GM18507 (cell line): ENCODE measurements at places on chromosomes 5 and 9.

DNA sequence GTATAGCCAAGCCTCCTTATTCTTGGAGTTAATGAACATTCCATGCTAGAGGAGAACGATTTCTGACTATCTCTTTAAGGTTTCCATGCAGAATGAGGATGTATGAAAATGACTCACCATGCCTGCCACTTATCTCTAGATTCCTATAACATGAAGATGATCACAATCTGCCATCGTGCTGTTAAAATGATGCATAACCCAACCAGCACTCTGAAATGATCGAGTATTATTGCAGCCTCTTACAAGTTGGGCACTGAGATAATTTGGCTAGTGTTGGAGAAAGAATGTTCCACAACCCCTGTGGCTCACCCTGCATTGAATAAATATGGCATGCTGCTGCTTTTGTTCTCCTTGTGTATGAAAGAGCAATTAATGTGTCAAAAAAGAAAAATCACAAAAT lies 1143.6 kb upstream of the WWC1 start:
- DNase-seq = no peak

DNA sequence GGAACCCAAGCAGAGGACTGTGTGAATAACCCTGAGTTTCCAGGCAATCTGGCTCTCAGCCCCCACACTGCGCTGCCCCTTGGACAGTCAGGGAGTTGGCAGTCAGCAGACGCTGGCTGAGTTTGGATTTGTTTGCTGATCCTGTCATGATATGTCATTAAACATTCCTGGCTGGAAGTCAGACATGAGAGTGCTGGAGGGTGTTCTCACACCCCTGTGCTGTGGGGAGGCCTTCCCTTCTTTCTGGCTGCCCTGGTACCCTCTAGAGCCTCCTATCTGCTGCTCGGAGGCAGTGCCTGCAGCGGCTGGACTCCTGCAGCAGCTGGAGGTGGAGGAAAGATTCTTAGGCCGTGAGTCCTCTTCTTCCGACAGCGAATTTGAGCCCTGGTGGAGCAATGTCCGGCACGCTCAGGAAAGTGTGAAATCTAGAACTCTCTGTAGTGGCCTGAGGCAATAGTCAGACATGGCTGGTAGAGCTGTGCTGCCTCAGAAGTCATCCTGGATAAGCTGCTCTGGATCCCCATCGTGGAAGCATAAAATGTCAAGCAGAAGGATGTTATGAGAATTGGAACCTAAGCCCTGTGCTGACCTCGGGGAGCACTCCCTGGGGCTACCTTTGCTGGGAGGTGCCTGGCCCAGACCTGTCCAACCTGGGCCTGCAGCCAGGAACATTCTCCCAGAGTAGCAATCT lies 72.0 kb downstream of the PDE8B start:
- DNase-seq = no peak

DNA sequence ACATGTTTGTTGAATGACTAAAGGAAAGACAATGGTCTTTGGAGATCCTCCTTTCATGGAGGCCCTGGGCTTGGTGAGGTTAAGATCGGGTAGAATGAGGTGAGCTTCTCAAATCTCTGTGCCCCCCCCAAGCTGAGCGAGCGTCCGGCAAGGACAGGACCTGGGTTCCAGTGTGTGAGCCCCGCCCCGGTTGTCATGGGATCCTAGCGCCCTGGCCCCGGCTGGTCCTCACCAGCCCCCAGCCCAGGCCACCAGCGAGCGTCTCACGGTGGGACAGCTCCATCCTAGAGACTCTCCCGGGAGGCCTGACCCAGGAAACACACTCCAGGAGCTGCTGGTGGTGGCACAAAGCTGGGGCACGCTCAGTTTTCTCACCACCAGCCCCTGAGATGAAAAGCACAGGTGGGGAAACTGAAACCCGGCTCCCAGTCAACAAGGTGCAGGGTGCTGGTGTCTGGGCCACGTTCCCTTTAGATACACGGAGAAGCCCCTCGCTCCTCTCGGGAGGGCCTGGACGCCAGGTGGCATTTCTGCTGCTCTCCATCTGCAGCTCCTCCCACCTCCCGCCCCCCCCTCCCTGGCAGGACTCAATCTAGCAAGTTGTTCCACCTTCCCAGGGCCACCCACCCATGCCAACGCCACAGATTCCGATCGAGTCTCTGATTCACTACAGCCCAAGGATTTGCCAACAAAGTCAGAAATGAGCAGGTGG lies 131.3 kb upstream of the PPP1R26 start:
- DNase-seq = no peak

DNA sequence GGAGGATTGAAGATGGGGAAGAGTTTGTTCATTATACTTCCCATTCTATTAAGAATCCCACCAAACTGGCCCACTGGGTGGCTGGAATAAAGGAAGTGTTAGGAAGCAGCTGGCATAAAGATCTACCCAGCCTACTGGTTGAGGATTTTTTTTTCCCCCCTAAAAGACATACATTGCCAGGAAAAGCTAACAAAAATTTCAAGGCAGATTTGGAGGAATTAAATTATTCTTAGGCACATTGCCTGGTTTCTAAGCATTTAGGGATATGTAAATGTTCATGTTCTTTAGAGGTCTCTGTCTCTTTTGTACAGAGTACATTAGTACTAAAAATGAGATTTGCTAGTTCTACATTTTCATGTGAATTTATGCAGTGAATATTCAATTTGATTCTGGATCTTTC lies 8.3 kb downstream of the PIK3R1 start:
- no peak for DNase-seq

- DNase-seq = no peak
Measured at GRCh38 chr5:10874541-10874940, 113.5 kb upstream of the DAP start.

DNA sequence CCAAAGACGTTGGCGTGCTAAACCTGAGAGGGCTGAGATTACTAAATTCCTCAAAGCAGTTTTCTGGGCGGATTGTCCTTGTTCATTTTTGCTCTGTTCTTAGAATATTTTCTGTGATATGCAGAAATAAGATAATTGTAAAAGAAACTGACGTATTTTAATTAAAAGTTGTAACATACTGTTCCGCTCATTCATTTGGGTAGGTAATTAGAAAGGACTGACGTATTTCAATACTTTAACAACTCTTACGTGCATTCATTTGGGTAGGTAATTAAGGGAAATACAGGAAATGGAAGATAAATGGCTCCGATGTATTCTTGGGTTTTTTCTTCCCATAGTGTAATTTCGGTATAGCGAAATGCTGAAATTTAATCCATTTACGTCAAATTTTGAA lies 1.1 kb downstream of the OSTF1 start:
- no peak for DNase-seq

GRCh38 chr5:57493034-57493433 lies 10.4 kb upstream of the ACTBL2 start:
- DNase-seq = no peak

DNA sequence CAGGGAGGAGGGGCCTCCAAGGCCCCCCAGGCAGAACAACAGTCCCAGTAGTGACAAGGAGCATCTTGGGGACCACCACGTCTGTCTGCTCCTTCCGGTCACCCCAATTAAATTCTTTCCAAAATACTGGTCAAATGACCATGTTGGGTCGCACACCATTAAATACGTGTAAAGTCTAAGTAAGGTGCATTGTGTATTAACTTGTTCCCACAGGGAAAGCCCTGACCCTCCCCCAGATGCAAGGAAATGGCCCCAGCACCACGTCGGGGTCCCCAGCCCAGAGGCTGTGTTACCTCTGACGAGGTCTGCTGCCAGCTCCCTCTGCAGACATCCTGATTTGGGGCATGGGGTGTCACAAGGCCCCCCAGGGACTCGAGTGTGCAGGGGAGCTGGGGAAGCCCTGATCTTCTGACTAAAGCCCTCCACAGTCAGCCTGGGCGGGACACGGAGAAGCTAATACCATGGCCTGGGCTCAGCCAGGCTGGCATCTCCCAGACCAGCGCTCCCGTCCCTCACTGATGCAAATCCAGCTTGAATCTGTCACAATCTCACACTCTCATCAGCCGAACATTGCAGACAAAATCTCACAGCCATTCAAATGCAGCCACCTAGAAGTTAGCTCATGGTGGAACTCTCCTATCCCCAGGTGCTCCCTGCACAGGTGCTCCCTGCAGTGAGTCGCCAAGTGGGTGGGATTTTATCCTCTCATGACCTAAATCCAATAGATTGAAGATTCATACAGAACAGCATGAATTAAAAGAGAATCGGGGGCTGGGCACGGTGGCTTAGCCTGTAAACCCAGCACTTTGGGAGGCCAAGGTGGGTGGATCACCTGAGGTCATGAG lies 13.6 kb downstream of the TERT start:
- DNase-seq = no peak

DNA sequence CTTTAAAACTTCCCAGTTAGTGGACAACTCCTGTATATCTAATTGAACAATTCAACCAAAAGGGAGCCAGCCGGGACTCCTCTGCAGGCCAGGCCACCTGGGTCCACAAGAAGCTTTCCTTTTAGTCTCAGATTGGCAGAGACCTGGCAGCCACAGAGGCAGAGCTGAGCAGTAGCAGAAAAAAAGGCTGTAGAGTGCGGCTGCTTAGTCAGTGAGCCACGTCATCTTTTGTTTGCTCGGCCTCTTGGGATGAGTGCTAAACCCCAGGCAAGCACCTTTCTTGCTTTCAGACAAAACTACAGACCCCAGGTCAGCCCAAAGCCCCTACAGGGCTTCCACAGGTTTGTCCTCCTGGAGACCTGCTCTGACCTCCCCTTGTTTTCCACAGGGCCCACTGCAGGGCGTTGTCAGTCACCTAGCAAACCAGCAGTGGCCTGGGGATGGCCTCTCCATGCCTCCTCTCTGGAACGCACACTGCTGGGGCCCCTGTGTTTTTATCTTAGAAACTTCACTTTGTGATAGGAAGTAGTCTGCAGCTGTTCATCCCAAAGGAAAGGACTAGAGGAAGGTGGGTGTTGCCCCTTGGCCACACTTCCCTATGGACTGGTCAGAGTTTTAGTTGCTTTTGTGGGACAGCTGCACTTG lies 49.9 kb downstream of the SHB start:
- no peak for DNase-seq

GRCh38 chr9:15421990-15422371 lies 695 bp upstream of the SNAPC3 start:
- no peak for DNase-seq

DNA sequence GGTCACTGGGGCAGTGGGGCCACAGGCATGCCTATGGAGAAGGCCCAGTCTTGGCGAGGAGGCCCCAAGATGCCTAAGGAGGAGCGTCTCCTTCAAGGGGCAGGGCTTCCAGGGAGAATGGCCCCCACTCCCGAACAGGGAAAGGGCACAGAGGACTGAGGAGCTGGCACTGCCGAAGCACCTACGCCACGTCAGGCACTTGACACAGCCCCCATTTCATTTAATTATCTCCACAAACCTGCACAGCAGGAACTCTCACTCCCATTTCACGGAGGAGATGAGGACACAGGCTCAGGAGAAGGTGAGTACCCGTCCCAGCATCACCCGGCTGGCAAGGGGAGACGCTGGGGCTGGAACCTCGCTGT lies 26.0 kb downstream of the EGR1 start:
- no peak for DNase-seq

GRCh38 chr9:132142924-132143323 lies 18.9 kb upstream of the NTNG2 start:
- DNase-seq = no peak

- no peak for DNase-seq
Measured at GRCh38 chr9:84949258-84949657, 279.7 kb downstream of the NTRK2 start.

DNA sequence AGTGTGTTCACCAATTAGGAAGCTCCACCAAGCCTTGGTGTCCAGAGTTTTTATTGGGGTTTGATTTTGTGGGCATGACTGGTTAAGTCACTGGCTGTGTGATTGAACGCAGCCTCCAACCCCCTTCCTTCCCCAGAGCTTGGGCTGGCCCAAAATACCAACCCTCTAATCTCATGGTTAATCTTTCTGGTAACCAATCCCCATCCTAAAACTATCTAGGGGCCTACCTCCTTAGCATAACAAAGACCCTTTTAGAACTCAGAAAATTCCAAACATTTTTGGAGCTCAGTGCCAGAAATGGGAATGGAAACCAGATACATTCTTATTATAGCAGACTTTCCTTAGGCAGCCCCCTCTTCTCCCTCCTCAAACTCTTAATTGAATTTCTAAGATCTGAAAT lies 35.9 kb upstream of the HRH2 start:
- DNase-seq = no peak

- no peak for DNase-seq
Measured at GRCh38 chr5:112732131-112732530, 5.6 kb upstream of the APC start.

GRCh38 chr9:71115448-71115975 lies 5.9 kb downstream of the TRPM3 start:
- no peak for DNase-seq

DNA sequence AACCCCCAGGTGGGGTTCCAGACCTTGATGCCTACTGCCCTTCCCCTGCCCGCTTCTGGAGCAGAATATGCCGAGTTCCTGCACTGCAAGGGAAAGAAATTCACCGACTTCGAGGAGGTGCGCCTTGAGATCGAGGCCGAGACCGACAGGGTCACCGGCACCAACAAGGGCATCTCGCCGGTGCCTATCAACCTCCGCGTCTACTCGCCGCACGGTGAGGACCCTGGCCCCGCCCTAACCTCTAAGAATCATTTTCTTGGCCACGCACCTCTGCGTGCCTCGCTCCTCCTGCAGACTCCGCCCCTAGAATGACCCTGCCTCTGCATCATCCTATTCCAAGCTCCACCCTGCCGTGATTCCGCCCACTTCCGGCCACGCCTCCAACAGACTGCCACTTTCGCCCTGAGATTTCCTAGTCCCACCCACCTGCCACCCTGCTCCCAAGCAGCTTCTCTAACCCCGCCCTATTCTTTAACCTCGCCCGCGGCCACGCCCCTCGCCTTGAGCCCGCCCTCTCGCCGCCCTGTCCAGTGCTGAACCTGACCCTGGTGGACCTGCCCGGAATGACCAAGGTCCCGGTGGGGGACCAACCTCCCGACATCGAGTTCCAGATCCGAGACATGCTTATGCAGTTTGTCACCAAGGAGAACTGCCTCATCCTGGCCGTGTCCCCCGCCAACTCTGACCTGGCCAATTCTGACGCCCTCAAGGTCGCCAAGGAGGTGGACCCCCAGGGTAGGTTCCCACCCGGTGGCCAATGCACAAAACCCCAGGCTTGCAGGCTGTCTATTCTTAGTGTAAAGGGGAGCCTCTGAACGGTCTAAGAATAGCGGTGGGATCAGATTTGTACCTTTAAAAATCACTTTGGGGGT lies 15.6 kb downstream of the DNM1 start:
- DNase-seq = peak; percentile 92

DNA sequence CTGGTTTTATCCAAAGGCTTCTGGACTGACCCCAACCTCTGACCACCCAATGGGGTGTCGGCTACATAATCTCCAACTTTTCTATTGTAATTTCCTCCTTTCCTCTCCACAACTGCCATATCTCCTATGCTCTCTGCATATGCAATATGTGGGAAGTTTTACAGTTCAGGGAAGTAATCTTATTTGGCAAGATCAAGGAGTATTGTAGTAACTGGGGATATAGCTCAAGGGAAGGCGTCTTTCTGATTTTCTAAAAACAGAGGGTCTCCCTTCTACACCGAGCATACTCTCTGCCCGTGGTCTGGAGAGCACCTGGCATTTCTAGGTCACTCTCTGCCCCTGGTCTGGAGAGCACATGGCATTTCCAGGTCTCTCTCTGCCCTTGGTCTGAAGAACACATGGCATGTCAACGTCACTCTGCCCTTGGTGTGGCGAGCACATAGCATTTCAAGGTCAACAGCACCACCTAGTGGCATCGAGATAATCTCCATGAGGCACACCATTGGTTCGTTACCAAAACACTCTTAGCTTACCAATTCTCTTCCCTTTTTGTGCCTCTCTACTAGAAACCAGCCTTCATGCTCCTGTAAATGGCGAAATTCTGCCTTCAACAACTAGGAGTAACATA lies 616.4 kb upstream of the NUDT12 start:
- DNase-seq = no peak
